ENCODE measurements at places on chromosomes 12 and 14.

DNA sequence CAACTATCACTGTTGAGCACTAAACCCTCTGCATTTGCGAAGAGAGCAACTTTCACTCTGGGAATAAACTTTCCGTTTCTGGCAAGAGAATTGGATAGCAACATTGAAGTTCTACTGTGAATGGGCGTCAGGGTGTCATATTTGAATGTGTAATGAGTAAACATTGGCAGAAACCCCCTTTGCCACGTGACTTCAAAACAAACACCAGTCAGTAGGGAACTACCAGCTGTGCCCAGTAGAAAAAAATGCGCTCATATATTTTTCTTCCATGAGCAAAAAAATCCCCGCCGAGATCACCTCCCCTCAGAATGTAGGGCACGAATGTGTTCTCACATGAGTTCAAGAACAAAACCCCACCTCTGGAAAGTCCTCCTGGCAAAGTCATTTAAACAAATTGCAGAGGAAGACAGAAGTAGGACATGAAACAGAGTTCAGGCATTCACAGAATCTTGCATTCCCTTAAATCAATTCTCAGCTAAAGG, 80.6 kb downstream of the BTG1 start:
- DNase-seq = peak; percentile 75

DNA sequence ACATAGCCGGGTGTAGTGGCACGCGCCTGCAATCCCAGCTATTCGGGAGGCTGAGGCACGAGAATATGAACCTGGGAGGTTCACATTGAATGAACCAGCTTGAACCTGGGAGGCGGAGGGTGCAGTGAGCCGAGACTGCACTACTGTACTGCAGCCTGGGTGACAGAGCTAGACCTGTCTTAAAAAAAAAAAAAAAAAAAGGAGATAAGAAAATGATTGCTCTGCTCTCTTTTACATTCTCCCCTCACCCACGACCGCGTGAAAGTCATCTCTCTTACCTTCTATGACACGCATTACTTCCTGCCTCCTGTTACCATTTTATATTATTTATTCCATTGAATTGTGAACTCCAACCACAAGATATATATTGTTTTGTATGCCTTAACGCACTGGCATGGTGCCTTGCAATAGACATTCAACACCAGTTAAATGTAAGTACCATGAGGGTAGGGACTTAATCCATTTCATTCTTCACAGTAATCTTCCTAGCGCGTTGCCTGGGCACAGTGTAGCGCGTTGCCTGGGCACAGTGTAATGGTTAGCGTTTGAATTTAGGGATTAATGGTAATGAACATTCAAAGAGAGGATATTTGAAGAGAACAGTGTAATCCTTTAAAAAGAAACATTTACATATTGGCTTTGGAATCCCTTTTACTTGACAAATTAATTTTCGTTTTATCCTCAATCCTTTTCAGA, 2.7 kb downstream of the RAP1B start:
- DNase-seq = peak; percentile 59

DNA sequence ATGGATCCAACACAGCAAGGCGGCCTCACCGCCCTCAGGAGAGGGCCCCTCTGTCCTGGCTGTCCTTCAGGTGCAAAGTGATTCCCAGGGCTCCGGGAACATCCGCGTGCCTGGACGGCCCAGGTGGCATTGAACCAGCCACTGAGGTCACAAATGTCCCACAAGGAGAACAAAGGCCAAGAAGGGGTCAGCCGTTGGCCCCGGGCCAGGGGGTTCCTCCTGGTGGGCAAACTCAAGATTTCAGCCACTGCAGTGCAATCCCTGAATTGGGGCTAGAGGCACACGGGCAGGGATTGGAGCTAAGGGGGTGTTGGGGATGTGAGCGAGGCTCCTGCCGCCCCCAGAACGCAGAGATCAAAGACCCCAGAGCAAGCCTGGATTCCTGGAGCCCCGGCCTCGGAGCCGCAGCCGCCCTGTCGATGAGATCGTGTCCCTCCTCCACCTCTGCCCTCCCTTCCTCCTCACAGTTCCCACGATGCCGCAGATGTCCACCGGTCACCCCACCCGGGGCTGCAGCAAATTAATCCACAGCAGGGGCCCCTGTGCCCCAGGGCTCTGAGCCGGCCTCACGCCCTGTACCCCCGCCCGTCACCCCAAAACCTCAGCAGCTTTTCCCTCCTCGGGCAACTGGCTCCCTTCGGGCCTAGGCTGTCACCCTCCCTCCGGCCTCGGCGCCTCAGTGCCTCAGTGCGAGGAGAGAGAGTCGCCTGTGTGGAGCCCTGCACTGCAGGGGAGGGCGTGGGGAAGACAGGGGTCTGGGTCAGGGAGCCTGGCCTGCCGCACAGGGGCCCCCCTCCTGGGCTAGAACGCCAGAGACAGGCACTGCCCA, 56.7 kb upstream of the GALNT9 start:
- DNase-seq = no peak

- DNase-seq = no peak
Measured at GRCh38 chr14:96727491-96727890, 69.7 kb upstream of the VRK1 start.

GRCh38 chr12:43103866-43104265, 448.1 kb downstream of the ADAMTS20 start:
- DNase-seq = no peak

GRCh38 chr14:58812050-58812910, 174.5 kb downstream of the DACT1 start:
- no peak for DNase-seq

- no peak for DNase-seq
Measured at GRCh38 chr12:40947797-40948196, 240.3 kb upstream of the PDZRN4 start.

GRCh38 chr14:34496679-34497513, 34.9 kb upstream of the SPTSSA start:
- no peak for DNase-seq

DNA sequence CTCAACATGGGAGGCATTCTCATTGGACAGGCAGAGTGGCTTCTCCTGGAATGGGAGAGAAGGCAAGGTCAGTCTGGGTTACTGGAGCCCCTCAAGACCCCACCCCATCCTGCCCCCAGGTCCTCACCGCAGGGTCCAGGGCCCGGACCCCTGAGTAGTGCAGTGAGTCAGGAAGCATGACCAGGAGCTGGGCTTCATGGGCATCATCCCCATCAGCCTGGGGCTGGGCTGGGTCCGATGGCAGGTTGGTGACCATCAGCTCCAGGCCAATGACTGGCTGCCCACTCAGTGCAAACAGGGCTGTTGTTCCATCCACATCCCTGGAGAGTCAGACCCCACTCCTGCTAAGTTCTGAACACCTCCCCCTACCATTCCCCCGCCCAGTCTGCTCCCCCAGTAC, 13.1 kb downstream of the ITGA7 start:
- no peak for DNase-seq

DNA sequence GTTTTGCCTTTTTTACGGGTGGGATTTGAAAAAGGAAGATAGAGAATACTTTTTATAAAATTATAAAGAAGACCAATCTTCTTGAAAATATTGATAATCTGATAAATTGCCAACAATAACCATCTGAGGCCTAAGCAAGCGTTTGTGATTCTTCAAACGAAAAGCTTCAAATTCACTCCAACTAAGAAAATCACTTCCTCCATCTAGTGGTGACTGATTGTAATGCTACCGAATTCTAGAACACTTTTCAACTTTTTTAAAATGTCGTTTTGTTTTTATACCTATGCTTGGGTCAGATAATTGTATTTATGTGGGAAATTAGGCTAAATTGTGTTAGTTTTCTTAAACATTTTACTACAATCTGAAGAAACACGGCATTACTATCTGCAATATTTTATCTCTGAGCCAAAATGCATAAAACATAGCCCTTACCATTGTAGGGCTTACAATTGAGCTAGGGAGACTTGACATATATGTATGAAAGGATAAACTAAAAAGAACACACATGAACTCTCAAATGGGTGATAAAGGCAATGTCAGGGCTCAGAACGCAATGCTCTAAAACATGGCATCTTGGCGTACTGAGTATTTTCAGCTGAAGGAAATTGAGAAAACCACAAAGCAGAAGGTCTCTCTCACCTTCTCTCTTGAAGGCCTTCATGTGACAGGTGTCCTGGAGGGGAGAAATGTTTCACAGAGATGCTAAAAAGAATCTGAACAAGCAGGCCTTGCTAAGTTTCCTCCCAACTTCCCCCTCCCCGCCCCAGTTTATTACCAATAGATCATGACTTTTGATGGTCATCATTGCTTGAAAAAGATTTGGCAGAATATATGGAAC, 36.8 kb upstream of the G2E3 start:
- DNase-seq = peak; percentile 52

GRCh38 chr14:61453103-61453767, 131.9 kb downstream of the PRKCH start:
- DNase-seq = no peak

GRCh38 chr12:49887091-49887490, 16.6 kb downstream of the FAIM2 start:
- DNase-seq = no peak

- no peak for DNase-seq
Measured at GRCh38 chr14:81605660-81606059, 72.0 kb upstream of the SEL1L start.

All from CD4-positive, alpha-beta T cell treated with Interleukin-21 for 1 hour (primary cell).